ENCODE measurements at places on chromosomes 3 and 15.

- DNase-seq, result no peak
These were observed 45.7 kb upstream of the STT3B start for GRCh38 chr3:31486865-31487533.

DNA sequence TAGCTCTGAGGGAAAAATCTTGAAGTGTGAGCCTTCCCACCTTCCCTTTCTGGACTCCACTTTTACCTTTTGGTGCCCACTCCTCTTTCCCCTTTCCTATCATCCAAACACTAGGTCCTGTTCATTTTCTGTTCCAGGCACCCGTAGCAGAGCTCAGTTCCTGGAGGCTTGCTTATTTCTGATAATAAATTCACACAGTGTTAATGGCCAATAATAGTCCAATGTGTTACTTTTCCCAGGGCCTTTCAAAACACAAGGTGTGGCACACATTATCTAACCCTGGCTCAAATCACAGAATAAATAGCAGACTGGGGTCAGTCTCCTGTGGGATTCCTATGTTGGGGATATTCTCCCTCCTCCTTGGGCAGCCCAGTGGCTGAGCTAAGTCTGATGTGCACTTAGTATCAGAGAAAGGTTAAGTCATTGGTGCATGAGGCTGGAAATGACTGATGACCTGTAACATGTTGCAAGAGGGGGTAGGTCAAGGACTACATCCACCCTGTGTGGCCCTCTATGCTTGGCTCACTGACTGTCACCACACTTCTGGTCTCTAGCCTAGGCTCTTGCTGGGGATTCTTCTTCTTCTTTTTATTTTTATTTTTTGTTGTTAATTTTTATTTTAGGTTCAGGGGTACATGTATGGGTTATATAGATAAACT, 43.7 kb upstream of the ROPN1 start:
- no peak for DNase-seq

DNA sequence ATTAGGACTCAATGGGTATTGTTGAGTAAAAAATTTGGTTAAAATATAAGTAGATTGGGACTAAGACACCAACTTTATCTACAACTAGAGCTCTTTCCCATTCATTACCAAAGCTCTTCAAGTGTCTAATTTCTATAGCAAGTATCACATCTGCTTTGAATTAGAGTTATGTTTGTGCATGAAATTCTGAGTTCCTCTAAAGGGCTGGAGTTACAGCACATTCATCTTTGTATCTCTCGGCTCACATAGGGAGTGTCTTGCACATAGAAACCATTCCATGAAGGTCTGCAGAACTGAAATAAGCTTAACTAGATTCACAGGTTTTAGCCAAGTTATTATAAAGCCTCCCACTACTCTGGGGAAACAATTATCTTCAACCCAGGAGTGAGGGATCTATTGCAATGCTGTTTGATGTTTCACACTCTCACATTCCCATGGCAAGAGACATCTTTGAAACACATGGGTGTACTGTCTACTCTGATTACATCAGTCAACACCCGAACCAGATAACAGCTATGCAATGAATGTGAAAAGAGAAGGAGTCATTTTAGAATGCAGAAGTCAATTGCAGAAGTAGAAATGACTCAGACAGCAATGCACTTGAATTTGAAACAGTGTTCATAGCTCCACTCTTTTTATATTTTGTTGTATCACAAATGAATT, 93.1 kb upstream of the KBTBD8 start:
- no peak for DNase-seq

- no peak for DNase-seq
These were observed 215.2 kb upstream of the BCHE start for GRCh38 chr3:166052440-166052839.

DNA sequence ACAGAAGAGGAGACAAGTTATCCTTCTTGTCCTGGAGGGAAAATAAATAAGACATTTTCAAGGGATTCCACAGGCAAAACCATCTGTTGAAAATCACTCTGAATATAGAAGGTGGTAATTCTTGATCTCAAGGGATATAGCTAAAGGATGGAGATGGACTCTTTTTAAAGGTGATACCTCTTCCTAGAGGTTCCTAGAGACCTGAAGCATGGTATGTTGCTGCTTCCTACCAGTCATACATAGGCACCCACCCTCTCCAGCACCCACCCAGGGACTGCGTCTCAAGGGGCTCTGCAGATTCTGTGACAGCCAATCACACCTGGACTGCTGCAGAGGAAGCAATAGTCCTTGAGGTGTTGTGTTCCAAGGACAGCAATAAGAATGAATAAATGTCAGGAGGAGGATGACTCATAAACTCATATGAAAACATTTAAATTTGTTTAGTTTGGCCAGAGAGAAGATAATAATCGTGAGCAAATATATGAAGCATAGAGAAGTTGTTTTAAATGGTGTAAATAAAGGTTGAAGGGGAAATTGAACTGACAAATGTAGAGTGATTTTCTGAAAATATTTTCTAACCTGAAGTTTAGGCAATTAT, 741.6 kb upstream of the CBLB start:
- peak; percentile 23 for DNase-seq

GRCh38 chr15:66912441-66912840, 153.0 kb upstream of the SMAD3 start:
- no peak for DNase-seq

GRCh38 chr3:37712918-37713817, 148.5 kb upstream of the CTDSPL start:
- DNase-seq, result peak; percentile 71

- peak; percentile 40 for DNase-seq
These were observed 10.3 kb downstream of the HRH1 start for GRCh38 chr3:11164607-11165006.

DNA sequence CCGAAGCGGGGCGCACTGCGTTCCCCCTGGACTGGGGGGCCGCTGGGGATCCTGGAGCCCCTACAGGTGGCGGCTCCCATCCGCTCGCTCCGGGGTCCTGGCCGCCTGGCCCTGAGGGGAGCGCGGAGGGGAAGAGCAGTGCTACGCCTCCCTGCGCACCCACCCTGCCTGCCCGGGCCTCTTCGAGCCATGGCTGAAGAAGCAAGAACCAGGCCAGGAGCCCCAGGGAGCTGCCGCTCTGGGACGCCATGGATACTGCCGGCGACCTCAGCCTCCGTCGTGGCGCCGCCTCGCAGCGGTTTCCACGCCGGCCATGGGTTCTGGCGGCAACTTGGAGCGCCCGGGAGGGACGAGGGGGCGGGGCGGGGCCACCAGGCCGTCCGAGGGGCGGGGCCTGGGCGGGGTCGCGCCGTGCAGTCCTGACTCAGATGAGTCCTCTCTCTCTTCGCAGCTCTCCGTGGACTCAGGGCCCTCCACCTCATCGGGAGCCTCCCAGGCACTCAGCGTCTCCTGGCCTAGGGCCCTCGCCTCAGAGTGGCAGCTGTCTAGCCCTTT, 50.9 kb downstream of the MYL3 start:
- peak; percentile 82 for DNase-seq

DNA sequence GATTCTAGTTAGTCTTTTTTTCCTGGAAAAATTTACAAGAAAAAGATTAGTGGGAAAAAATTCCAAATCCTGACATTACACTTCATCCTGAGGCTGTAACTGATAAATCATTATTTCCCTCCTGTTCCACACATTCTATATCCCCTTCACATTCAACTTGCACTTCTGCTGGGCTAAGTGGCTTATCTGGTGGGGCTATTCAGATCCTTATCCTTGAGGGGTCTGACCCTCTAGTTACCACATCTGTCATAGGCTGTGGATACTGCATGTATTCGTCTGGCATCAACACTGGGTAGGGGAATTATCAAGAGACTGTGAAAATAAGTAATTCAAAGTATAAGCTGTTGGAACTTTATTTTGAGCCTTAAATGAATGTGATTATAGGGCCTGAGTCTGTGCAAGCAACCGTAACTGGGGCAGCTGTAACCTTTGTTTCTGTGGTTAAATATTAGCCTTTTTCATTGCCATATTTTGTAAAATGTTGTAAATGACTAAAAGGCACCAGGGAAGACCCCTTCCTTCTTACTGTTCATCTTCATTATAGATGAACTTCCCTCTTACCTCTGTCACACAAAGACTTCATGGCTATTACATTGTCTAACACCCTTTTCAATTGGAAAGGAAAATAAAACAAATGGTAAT, 28.0 kb upstream of the TEX9 start:
- no peak for DNase-seq
